ENCODE measurements at places on chromosomes 5 and 9.

GRCh38 chr9:96026655-96027213 lies 151.2 kb downstream of the ERCC6L2 start:
- no peak for DNase-seq

- no peak for DNase-seq
Observed at GRCh38 chr5:10391130-10391529, 37.6 kb downstream of the MARCHF6 start.

DNA sequence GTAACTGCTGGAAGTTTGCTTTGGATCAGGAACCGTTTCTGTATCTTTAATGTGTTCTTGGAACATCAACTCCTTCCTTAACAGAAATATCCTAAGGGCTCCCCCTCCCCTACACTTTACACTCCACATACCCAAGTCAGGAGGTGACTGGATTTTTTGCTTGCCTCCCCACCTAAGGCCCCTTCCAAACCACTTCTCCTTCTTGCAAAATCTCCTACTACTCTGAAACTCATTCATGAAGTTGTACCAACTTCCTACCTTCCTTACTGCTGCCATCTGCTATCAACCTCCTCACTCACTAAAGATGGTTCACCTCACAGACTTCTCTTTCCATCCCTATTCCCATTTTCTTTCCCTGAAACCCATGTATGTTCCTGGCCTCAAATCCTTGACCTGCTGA lies 16.1 kb downstream of the TXN start:
- no peak for DNase-seq

- DNase-seq, result no peak
Observed at GRCh38 chr5:168179192-168179593, 112.3 kb upstream of the WWC1 start.

GRCh38 chr9:120583958-120584369 lies 4.0 kb upstream of the CDK5RAP2 start:
- DNase-seq, result peak; percentile 76

GRCh38 chr9:11892401-11892800 lies 800.8 kb upstream of the TYRP1 start:
- no peak for DNase-seq

GRCh38 chr9:23581931-23582330 lies 244.1 kb downstream of the ELAVL2 start:
- DNase-seq, result no peak

- DNase-seq, result peak; percentile 45
Observed at GRCh38 chr5:14521748-14522147, 59.8 kb upstream of the OTULINL start.

DNA sequence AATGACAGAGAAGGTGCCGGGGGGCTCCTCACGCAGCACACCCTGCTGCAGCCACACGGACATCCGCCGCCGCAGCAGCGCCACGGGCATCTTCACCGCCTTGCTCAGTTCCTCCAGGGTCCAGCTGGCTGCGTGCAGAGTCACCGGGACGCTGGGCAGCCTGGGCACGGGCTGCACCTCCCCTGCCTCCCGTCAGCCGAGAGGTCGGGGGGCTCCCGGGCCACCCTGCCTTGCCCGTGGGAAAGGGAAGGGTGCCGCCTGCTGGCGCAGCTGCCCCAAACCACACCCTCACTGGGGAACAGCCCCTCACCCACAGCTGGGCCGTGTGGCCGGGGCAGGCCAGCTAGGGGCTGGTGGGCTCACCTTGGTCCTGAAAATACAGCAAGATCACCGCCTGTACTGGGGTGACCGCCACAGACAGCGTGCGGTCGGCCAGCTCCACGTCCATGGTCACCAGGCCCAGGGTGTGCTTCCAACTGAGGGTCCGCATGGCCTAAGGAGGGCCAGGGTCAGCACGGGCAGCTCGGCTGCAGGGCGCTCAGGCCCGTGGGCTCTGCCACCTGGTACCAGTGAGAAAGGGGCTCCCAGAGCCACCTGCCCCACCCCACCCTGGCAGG lies 3.6 kb upstream of the TMEM210 start:
- no peak for DNase-seq

- no peak for DNase-seq
Observed at GRCh38 chr5:40043916-40044315, 619.1 kb upstream of the DAB2 start.

DNA sequence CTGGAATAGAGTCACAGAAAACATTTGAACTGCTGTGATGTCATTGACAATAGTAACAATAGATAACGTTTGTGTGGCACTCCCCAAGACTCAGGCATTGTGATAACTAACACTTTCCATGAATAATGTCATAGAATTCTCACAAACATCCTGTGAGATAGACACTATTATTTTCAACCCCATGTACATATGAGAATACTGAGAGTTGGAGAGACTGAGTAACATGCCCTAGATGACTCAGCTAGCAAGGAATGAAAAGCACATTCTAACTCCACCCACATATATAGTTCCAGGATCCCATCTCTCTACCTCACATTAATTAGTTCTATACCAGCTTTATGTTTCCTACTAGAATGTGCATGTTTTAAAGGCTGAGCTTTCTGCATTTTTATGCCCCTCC lies 71.4 kb downstream of the ASTN2 start:
- no peak for DNase-seq

DNA sequence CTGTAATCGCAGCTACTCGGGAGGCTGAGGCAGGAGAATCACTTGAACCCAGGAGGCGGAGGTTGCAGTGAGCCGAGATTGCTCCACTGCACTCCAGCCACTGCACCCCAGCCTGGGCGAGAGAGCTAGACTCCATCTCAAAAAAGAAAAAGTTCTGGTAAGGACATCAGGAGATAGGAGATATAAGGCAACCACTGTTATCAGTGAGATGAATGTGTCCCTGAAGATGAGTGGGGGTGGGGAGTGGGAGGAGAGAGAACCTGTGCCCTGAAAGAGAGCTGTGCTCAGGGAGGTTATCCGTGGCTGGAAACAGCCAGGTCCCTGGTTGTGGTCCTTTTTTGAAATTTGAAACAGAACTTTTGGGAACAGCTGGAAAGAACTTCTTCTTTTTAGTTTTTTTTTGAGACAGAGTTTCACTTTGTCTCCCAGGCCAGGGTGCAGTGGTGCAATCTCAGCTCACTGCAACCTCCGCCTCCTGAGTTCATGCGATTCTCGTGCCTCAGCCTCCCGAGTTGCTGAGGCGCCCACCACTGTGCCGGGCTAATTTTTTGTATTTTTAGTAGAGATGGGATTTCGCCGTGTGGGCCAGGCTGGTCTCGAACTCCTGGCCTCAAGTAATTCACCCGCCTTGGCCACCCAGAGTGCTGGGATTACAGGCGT lies 2.6 kb downstream of the PTPA start:
- DNase-seq, result no peak

GRCh38 chr5:72956324-72957140 lies 691 bp downstream of the FCHO2 start:
- DNase-seq, result peak; percentile 49

GRCh38 chr9:127832248-127832647 lies 22.2 kb downstream of the ENG start:
- DNase-seq, result no peak

GRCh38 chr5:160649304-160649703 lies 202.7 kb downstream of the ATP10B start:
- DNase-seq, result no peak

- no peak for DNase-seq
Observed at GRCh38 chr5:180323160-180323559, 30.0 kb downstream of the GFPT2 start.

GRCh38 chr9:32603914-32604852 lies 31.2 kb upstream of the NDUFB6 start:
- peak; percentile 6 for DNase-seq

DNA sequence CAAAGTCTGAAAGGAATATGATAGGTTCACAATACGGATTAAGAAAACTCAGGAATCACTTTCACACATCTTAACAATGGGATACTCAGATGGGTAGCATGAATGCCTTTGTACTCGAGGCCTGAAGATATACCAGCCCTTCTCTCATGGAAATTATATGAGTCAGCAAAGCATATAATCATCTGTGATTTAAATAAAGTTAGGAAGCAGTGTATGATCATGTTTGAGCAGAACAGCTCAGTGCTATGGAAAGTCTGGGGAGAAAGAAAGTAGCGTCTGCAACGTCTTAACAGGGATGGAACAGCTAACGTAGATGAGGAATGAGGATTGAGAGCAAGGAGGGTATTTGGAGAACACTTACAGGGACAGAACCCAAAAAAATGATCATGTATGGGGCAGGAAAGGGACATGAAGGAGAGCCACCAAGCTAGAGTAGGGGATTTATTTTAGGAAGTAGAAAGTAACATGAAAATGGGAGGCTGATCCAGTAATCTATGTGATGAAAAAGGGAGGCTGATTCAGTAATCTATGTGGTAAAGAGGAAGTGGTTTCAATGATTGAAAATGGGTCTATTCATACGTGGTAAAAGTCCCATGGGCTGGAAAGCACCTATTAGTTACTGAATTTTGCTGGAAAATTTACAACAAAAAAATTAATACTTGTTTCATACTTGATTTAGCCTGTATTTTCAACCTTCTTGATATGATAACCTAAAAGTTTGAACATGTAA lies 85.9 kb downstream of the GNA14 start:
- DNase-seq, result no peak

GRCh38 chr9:128128836-128129590 lies 1.5 kb upstream of the PTGES2 start:
- no peak for DNase-seq

GRCh38 chr5:103785569-103785968 lies 223.0 kb upstream of the NUDT12 start:
- no peak for DNase-seq

DNA sequence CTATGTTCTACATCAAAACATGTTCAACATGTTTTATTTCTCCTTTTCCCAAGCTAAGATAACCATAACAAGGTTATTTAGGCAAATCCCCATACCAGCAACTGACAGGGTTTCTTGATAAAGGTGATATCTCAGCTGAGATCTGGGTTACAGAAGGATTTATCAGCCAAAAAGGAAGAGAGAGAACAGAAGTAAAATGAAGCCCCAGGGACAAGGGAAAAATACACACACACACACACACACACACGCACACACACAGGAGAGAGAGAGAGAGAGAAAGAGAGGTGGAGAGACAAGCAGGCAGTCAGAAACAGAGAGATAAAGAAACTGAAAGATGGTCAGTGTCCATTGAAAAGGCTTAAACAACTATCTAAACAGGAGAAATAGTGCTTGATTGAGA lies 19.7 kb upstream of the MLLT3 start:
- DNase-seq, result no peak

DNA sequence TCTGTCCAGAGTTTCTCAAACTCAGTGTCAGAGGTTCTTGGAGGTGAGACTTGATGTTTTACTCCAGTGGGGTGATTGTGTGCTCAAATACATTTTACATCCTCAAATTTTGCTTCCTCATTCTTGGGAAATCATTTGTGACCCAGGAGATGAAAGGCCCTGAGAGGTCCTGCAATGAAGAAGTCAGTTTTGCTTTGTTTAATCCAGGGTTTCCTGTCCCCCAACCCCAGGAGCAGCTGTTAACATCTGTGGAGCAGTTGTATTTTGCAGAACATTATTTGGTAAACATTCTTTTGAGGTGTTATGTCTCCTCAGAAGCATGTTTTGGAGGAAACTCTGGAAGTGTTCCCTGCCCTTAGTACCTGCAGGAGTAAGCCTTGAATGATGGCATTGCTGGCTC lies 59.8 kb downstream of the DAB2IP start:
- DNase-seq, result no peak

GRCh38 chr5:9502050-9502834 lies 43.6 kb downstream of the SEMA5A start:
- no peak for DNase-seq

DNA sequence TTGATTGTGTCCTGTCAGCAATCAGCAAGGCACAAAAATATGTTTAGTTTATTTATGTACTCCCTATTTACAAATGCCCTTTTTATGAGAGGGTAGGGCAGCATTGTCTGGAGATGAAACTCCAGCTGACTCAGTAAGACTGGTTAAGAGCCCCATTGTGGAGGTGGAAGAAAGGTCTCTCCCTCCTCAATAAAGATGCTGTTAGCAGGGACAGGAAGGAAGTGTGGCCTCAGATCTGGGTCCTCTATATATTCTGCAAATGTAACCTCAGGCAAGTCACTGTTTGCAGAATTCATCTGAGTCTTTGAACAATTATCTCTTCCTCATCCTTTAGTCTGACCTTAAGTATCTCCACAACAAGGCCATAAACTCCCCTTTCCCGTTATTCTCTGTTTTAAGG lies 48.3 kb upstream of the TRAF1 start:
- no peak for DNase-seq

- DNase-seq, result no peak
Observed at GRCh38 chr5:149007174-149007573, 55.7 kb downstream of the SH3TC2 start.

GRCh38 chr5:181121675-181122561 lies 9.1 kb downstream of the OR2V1 start:
- no peak for DNase-seq

GRCh38 chr9:30723656-30724055 lies 1660.8 kb upstream of the ACO1 start:
- no peak for DNase-seq

Data from germinal center (tissue), 1 donor.